ENCODE measurements at places on chromosomes 6 and 20.

- no peak for DNase-seq
Observed at GRCh38 chr6:159036673-159037072, 8.1 kb downstream of the TAGAP start.

- DNase-seq: no peak
Observed at GRCh38 chr6:110354153-110354552, 4.0 kb downstream of the METTL24 start.

GRCh38 chr6:57163956-57164355 is 8.2 kb upstream of the BAG2 start:
- DNase-seq: no peak

GRCh38 chr20:50704971-50705370 is 13.6 kb upstream of the RIPOR3 start:
- DNase-seq: no peak

DNA sequence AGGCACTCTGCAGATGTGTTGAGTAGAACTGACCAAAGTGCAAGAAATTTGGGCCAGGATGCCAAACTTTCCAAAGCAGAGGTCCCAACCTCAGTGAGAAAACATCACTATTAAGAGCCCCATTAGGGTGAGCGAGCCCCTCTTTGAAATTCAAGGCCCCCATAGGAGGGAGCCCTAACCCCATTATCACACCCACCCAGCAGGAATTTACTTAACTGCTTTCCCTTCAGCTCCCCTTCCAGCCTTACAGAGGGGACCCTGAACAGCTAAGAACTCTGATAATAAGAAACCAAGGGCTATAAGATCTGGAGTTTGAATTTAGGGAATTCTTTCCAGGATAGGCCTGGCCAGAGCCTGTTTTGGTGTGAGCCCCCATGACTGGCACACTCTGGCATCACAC is 130.6 kb downstream of the NFATC2 start:
- no peak for DNase-seq

GRCh38 chr6:105607636-105608621 is 205.0 kb upstream of the PREP start:
- DNase-seq: no peak

- no peak for DNase-seq
Observed at GRCh38 chr6:86657192-86657591, 280.1 kb upstream of the HTR1E start.

DNA sequence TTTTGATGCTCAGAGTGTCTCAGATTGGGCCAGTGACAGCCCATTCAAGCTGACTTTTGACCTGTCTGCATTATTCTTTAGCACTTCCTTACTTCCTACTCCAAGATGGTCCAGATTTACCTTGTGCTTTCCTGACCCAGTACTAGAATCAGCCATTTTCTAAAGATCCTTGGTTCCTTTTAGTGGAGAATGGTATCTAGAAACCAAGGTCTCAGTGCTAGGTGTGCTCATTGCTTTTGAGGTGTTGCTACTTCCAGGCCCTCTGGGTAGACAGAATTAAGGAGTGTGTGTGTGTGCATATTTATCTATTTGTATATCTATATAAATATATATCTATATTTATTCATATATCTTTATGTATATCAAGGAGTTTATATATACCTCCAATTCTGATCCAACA is 67.3 kb upstream of the UTRN start:
- DNase-seq: no peak

GRCh38 chr6:57027301-57027700 is 19.2 kb upstream of the KIAA1586 start:
- no peak for DNase-seq
